NT2/D1 (cell line): ENCODE measurements at places on chromosomes 6 and 20.
A peak's percentile ranks its signal among the peaks of the same experiment; 100 is the strongest.

DNA sequence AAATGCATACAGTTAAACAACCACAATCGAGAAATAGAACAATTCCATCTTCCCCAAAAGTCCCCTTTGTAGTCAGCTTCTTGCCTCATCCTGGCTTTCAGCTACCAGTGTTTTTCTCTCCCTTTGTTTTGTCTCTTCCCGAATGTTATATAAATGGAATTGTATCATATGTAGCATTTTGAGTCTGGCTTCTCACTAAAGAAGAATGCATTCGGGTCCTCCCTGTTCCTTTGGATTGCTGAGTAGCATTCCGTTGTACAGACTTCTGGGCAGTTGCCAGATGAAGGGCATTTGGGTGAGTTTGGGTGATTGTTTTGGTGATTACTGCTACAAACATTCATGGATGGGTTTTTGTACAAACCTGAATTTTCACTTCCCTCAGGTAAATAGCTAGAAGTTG, 27.8 kb downstream of the PRPH2 start:
- no peak for DNase-seq

- no peak for DNase-seq
Observed at GRCh38 chr6:55379471-55379870, 52.2 kb downstream of the GFRAL start.

GRCh38 chr6:157323966-157324300, 614 bp upstream of the TMEM242 start:
- DNase-seq, result peak; percentile 40

DNA sequence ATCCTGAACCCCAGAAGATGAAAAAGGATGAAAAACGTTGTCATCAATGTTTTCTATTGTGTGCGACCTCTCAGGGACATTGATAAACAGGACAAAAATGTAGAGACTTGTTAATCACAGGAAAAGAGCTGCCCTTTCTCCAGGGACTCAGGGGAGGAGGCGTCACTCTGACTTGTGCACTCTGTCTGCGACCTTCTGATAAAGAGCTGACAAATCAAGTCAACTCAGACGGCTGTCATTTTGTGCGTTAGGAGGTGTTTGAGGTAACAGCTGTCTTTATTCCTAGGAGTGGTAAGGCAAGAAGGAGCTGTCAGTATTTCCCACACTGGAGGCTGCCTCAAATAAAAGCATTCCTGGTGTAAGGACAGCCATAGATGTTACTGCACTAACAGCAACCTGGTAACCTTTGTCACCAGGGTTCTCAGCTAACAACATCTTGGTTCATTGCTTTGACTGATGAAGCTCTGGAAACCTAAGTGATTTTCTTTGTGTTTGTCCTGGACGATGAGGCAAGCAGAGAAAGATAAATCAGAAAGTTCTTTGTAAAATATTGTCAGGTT, 38.6 kb upstream of the NXT1 start:
- DNase-seq, result no peak

DNA sequence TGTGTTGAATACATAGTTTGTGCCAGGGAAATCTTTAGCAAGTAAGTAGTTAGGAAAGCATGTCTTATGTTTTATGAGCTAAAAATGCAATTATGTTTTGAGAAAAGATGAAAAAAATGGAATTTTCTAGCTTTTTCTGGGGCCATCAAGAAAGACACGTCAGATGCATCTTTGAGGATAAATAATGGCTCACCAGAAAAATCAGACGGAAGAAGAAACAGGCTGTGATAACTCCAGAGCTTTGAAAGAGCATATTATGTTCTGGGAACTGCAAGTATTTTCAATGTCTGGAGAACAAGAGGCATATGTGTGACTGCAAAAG, 173.7 kb downstream of the CLVS2 start:
- no peak for DNase-seq

DNA sequence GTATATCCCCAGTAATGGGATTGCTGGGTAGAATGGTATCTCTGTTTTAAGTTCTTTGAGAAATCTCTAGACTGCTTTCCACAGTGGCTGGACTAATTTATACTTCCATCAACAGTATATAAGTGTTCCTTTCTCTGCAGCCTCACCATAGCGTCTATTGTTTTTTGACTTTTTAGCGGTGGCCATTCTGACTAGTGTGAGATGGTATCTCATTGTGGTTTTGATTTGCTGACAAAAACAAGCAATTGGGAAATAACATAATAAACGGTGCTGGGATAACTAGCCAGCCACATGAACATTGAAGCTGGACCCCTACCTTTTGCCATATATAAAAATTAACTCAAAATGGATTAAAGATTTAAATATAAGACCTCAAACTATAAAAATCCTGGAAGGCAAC, 14.2 kb downstream of the OR2A4 start:
- no peak for DNase-seq

DNA sequence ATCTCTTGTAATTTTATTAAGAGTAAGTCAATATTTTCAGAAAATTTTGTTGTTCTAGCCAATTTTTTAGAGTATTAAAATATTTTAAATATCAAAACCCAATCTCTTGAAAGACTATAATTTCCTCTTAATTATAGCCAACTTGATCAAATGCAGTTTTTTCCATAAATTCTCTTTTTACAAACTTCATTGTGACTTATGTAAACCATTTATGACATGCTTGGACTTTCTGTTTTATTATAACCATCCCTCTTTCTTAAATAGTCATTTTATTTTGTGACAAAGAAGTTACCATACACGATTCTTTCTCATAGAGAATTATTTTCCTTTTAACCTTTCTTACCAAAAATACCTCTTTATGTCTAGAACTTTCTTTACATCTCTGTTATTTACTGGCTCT, 1075.5 kb downstream of the KHDRBS2 start:
- no peak for DNase-seq

DNA sequence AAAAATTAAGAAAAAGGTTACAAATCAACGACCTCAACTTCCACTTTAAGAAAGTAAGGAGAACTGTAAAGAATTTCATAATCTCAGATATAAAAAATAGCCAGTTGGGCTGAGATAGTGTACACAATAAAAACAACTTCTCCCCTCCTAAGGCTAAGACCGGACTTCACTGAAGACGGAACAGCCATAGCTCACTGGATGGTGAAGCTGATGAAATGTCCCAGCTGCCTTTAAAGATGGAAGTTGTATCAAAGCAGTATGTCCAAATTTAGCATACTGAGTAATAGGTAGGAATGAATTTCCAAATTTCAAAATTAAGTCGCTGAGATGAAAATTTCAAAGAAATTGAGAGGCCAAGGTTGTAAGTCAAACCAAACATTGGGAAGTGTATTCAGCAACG, 153.3 kb downstream of the RNGTT start:
- DNase-seq, result no peak

- DNase-seq, result no peak
Observed at GRCh38 chr6:18681832-18682503, 294.8 kb downstream of the RNF144B start.
